ACHN (cell line): ENCODE measurements at places on chromosomes 1 and 21.

- DNase-seq: no peak
Observed at GRCh38 chr1:65904681-65905083, 112.0 kb downstream of the PDE4B start.

- no peak for DNase-seq
Observed at GRCh38 chr1:184485751-184486723, 99.2 kb downstream of the C1orf21 start.

DNA sequence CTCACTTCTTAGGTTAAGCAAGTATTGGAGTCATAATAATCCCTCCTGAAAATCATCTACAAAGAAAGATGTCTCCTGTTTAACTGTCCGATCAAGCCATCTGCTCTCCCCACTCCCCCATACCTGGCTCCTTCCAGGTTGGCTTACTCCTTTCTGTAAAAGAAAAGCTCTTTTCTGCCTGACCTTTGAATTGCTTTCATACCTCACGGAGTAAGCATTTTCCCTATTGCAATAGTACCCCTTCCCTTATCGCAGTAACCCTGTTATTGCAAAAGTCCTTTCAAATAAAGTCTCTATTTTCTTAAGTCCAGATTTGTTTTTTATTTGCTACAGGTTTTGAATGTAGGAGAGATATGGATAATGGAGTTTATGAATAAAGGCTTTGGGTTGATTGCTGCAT, 150.4 kb downstream of the GRIK1 start:
- DNase-seq: no peak

DNA sequence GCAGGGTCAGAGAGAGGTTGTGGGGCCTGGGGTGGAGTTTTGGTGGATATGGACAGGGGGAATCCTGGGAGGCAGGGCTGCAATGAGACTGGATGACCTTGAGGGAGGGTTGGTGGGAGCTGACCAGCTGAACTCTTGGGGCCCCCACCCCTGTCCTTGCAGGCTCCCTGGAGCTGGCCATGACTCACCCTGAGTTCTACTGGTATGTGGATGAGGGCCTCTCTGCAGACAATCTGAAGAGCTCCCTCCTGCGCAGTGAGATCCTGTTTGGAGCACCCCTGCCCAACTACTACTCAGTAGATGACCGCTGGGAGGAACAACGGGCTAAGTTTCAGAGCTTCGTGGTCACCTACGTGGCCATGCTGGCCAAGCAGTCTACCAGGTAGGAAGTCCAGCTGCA, 23.6 kb downstream of the DISP3 start:
- DNase-seq: no peak

DNA sequence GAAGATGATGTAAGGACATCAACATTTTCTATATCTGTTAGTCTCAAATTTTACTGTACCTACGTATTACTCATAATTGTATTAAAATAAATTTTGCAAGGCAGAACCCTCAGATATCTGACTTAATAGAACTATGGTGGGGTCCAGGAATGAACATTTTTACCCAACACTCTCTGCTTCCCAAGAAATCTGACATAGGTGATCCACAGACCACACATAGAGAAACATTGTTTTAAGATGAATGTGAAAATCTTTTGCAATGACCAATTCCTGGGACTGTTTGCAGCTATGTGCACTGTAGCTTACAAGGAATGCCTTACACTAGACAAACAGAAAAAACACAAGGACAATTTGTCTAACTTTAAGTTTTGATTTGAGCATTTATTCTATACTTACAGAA, 645.6 kb upstream of the ADGRL2 start:
- DNase-seq: peak; percentile 5

DNA sequence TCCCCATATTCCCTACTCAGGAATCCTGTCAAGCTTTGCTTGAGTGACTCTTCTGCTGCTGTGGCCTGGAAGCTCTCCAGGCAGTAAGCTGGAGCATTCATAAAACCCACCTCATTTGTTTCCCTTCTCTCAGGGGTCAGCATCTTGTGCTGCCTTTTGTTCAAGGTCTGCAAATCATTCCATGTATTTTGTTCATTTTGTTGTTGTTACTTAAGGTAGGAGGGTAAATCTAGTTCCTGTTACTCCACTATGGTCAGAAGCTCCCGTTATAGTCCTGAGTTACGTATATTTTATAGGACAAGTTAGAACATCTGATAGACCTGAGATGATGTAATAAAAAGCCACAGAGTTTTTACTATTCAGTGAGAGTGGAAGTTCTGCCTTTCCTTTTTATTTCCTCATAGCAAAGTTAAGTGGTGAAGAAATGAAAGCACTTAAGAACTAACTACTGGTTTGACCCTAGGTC, 9.9 kb downstream of the SYNJ1 start:
- peak; percentile 66 for DNase-seq

DNA sequence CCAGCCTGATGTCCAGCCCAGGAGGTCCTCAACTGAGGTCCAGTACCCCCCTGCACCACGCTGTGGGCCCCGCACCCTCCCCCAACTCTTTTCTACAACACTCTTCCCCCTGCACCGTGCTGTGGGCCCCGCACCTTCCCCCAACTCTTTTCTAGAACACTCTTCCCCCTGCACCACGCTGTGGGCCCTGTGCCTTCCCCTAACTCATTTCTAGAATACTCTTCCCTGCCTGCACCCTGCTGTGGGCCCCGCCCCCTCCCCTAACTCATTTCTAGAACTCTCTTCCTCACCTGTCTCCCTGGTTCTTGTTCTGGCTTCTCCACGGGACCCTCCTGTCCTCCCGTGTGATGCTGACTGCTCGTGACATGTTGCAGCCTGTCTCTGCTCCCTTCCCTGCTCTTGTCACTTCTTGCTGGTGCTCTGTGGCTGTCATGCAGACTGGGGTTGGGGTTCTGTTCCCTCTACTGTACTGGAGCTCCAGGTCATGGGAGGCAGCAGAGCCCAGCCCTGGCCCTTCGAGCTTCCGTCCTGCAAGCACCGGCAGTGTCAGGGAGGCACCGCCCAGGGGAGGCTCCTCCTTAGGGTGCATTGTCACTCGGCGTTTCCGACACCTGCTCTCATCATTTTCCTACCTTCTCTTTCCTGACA, 160.1 kb upstream of the COL6A1 start:
- DNase-seq: no peak

DNA sequence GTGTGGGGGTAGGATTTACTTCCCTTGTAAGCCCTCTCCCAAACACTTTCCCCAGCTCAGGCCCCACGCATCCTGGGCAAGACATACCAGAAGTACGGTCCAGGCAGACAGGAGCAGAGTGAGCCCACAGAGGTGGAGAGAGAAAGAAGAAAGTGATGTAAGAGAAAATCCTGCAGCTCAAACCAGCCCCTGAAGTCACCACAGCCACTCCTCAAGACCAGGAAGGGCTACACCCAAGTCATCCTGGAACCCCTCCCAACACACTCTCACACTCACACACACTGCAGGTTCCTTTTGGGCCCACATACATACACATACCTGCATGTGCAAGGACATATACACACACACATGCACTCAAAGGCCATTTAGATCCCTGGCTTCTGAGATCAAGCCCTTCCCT, 106.8 kb downstream of the SYT2 start:
- no peak for DNase-seq

DNA sequence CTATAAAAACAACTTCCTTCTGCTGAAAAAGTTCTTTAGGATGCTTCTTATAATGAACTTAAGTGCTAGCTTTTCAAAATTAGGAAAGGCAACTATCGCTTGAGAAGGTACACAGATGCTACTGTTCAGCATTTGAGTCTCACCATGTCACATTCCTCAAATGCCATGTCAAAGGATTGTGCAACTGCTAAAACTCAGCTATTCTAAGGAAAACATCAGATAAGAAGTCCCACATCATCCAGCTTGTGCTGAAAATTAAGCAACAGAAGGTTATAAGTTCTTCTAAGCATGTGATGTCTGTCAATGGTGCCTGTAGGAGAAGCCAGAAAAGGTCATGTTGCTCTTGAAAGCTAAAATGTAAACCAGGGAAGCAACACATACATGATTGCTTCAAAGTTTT, 36.5 kb downstream of the MCOLN2 start:
- DNase-seq: no peak

GRCh38 chr1:29706936-29707335, 470.6 kb downstream of the PTPRU start:
- DNase-seq: peak; percentile 77

- DNase-seq: no peak
Observed at GRCh38 chr1:17409391-17409811, 30.1 kb downstream of the RCC2 start.

DNA sequence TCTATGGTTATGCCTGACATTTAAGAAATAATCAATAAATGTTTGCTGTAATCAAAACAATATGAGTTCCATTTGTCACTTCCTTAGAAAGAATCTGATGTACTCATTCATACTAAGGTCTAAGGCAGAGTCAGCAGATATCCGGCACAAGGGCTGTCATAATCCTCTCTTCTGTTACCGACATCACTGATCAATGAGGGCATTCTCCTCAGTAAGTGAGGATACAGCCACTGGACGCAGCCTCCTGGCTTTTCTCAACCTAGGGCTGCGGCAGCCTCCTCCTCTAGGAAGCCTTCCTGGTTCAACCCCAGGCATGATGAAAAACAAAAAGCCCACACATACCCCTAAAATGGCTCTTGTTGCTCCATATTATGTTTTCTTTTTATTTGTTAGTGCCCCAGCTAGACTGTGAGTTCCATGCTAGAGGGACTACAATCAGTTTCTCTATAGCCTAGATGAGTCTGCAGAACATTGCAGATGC, 40.7 kb upstream of the TENT5C start:
- no peak for DNase-seq

DNA sequence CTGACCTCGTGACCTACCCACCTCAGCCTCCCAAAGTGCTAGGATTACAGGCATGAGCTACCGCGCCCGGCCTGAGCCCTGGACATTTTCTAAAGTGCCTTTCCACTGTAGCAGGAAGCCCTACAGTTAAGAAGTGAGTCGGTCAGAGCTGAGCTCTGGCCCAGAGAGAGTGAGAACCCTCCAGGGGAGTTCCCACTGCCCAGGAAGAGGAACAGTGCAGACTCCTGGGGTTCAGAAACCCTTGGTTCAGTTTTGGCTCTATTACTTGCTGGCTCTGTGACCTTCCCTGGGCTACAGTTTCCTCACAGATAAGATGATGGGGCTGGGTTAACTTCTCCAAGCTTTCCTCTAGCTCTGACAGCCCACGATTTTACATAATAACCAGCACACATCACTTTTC, 20.9 kb downstream of the SLC9A1 start:
- DNase-seq: no peak

GRCh38 chr21:28900481-28900880, 92.2 kb downstream of the LTN1 start:
- no peak for DNase-seq

GRCh38 chr1:231527586-231528171, 790 bp upstream of the TSNAX start:
- no peak for DNase-seq

GRCh38 chr1:81414488-81415015, 386.2 kb upstream of the ADGRL2 start:
- peak; percentile 11 for DNase-seq

DNA sequence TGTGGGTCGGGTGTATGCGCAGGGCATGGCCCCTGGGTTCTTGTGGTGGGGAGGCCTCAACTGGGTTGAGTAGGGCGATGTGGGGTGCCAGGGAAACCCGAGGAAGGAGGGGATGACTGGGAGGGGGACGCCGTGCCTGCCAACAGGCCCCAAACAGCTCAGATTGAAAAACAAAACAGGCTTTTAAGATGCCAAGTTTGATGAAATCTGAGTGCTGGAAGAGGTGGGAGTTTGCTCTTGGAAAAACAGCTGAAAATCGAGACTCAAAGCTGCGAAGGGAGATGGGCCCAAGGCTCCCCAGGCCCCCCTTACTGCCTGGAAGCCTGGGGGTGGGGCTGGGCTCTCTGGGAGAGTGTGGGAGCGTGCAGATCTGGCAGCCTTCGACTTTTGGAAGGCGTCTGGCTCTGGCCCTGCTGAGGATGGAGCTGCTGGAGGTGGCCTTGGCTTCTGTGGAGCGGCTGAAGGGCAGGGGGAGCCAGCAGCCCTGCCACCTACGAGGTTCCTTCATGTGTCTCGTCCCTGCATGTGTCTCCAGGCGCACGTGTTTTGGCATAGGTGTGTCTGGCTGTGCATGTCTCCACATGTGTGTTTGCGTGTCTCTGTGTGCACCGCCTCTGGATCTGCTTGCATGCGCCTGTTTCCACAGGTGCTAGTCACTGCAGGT, 33.3 kb downstream of the PTPRF start:
- no peak for DNase-seq

DNA sequence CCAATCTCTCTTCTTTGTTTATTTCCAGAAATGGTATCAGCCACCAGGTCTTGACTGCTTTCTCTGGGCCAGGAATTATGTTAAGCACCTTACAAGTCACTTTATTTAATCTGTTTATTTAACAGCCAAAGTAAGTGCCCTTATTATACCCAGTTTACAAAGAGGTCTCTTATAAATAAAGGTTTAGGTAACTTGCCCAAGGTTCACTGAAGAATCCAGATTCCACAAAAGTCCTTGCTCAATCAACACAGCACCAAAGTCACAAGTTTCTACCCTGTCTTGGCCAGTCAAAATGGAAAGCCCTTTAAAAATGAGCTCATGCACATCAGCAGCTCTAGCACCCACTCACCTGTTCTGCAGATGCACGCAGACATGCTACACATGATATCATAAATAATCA, 28.0 kb upstream of the ATP1A1 start:
- DNase-seq: no peak

GRCh38 chr1:116921301-116921885, 11.7 kb downstream of the PTGFRN start:
- no peak for DNase-seq

- no peak for DNase-seq
Observed at GRCh38 chr1:243819438-243819839, 30.6 kb downstream of the AKT3 start.

DNA sequence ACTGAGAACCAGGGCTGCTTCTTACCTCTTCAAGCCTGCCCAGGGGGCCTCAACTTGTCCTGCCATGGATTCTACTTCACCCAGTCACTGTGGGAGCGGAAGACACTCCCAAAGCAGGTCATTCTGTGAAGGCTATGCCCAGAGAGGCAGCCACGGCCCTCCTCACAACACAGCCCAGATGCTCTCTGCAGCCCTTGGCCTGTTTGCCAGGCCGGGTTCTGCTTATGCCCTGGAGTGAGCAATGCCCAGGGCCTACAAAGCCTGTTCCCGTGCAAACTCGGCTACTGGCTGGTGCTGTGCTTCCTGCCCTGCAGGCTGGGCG, 33.8 kb upstream of the SLC30A1 start:
- DNase-seq: no peak

- no peak for DNase-seq
Observed at GRCh38 chr1:65247419-65248359, 61.7 kb upstream of the DNAJC6 start.

- no peak for DNase-seq
Observed at GRCh38 chr1:1782399-1783221, 4.3 kb upstream of the NADK start.

DNA sequence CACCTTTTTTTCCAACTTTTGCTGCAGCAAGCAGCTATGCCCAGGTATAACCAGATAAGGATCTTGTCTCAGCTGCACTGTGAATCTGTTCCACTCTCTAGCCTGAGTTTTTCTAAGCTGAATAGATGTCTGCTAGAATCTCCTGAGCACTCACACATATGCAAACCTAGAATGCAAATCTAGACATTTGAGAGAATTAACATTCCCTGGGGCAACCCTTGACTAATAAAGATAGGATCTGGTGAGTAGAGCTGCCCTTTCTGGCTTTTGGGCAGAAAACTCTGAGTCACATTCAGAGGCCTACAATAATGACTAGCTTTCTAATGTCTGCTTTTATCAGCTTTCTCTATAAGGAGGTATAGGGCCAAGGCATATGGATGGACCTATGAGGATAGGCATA, 61.4 kb upstream of the BARHL2 start:
- no peak for DNase-seq
